ENCODE measurements at places on chromosomes 7 and 10.

- no peak for DNase-seq
These were observed 116.5 kb downstream of the GATA3 start for GRCh38 chr10:8171008-8171407.

DNA sequence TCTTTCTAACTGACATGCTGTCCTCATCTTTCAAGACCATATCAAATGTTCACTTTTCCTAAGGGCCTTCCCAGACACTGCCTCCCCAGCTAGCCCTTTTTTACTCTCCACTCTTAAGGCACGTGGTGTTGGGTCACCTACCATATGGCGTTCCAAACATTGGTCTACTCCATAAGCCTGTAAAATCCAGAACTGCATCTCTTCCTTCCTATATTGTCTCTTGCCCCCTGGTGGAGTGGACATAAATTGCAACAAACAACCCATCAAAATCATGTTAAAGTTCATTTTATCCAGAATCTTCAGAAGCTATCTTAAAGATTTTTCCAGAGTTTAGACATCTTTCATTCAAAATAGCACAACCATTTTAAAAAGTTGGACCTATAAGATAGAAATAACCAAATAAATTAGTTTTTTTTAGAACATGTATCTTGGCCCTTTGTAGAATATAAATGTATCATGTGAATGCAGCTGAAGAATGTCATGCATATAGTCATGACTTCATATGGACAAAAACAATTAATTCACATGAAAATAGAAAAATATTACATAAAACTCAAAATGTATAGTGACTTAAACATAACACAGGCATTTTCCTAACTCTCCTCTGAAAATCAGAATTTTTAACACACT is 180.6 kb upstream of the CHRM2 start:
- no peak for DNase-seq

DNA sequence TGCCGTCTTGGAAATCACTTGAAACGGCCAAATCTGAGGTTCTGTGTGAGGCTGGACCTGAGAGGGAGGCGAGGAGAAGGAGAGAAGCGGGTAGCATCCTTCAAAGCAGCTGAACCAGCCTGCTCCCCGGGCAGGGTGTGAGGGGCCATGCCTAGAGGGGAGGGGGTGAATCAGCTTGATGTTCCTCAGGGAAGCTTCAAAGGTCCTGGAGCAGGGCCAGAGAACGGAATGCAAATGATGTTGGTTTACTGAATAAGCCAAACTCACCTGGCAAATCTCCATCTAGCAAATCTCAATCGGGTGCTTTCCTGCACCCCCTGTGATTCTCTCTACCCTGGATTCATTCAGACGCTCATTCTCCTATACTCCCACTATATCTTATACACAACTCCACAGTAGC is 226.9 kb downstream of the WDR11 start:
- DNase-seq = no peak

GRCh38 chr7:53984776-53985175 is 557.4 kb upstream of the VSTM2A start:
- no peak for DNase-seq

DNA sequence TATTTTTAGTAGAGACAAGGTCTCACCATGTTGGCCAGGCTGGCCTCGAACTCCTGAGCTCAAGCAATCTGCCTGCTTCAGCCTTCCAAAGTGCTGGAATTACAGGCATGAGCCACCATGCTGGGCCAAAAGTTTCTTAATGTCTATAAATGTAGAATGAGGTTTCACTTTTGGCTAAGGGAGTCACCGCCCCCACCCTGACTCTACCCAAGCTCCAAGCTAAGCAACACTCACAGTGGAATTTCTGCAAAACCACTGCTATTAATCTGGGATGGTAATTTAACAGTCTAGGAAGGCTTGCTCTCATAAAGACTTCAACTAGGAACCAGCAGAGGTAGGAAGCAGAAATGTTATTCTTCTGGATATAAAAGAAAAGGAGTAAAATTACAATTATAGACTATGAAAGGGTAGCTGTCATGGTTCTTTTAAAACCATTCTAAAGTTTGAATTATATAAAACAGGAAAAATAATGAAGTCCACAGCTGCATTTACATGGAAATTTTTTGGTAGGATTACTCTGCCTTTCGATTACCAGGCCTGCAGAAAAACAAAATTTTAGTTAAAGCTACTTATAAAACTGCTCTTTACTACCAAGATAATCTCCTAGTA is 211.6 kb downstream of the SFMBT2 start:
- no peak for DNase-seq

DNA sequence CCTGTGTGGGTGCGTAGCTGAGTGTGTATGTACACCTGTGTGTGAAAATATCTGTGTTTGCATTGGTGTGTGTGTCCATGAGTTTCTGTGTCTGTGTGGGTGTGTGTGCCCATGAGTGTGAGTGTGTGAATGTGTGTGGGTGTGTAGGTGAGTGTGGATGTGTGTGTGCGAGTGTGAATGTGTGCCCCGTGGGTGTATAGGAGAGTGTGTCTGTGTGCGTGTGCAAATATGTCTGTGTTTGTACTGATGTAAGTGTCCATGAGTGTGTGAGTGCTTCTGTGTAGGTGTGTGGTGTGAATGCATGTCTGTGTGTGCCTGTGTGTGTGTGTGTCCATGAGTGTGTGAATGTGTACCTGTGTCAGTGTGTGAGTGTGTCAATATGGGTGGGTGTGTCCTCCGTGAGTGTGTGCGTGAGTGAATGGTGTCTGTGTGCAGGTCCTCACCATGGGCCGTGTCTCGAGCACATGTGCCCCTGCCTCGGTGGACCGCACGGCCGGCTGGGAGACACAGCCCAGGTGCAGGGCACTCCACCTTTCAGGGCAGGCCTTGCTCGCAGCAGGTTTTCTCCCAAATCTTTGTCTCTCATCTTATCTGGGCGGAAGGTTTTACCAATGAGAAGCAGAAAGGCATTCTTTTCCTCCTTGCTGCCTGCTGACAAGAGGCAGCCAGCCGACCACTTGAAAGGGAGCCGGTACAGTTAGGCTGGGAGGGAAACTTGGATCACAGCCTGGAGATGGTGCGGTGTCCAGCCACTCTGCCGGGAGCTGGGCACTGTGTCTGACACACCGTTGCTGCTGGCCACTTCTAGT is 107.1 kb upstream of the FAM20C start:
- no peak for DNase-seq

DNA sequence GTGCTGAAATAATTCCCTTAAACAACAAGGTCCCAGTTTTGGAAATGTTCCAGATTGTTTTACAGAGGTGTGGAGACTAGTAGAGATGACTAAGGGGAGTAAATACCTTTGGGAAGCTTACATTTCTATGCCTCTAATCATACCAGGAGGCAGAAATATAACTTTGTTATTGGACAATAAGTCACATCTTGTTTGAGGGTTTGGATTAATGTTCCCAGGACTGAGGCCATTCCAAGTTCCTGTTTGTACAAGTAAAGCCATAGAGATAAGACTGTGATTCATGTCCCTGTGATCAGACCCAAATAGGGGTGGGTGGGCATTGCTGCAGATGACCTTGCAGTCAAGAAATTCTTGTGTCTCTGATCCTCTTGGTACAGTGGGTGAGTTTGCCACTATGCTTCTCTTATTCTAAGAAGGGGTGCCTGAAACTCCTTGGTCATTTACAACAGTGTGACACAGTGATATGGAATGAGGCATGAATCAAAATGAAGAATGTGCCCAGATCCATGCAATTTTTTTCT is 508.3 kb downstream of the SORCS3 start:
- no peak for DNase-seq

DNA sequence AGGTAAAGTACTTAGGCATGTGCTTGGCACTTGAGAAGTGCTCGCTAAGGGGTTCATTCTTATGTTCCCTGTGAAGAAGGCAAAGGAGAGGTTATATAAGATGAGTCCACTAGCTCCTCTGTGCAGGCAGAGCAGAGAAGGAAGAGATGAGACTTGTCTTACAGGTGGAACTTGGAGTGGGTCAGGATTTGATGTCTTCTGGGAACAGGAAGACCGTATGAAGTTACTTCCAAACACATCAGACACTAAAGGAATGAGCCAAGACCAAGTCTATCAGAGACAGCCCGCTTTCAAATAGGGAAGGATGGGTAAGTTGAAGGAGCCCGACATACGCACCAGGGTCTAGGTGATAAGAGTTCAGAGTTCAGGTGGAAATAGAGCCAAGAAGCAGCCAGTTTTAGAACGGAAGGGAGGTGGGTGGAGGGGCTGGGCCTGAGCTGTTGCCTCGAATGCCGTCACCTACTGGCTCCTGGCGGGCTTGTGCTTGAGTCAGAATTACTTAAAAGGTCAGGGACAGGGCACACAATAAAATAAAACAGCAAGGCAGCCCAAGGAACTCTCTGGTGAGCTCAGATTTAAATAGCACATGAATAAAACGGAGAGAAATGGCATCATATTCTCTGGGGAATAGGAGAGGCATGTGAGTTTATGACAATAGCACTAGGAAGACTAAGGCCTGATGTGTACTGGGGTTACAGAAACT is 56.1 kb upstream of the GRB10 start:
- no peak for DNase-seq

Measured in muscle of back (tissue), 13 donors.